ENCODE measurements at places on chromosomes 2 and 18.

GRCh38 chr2:48915884-48916283 is 160.4 kb upstream of the LHCGR start:
- no peak for DNase-seq

- DNase-seq, result no peak
Observed at GRCh38 chr18:78981394-78981831, 1.8 kb downstream of the SALL3 start.

- no peak for DNase-seq
Observed at GRCh38 chr18:48956356-48956755, 5.6 kb upstream of the SMAD7 start.

GRCh38 chr2:9053534-9053931 is 50.0 kb upstream of the MBOAT2 start:
- no peak for DNase-seq

- DNase-seq, result no peak
Observed at GRCh38 chr18:62838475-62839098, 123.2 kb downstream of the PHLPP1 start.

DNA sequence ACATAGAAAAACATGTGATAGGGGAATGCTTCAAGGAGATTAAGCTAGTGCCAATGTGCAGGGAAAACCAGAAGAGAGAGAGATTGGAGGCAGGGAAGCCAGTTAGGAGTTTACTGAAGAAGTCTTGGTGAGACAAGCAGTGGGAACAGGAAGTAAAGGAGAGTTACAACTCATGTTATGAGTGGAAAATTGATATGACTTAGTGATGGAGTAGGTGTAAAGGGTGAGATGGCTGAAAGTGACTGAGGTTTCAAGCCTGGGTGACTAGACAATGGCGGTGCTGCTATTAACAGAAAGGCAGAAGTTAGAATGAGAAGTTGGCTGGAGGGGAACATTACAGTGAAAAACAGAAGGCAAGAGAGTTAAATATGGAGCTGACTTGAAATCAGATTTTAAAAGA is 16.5 kb downstream of the DOK1 start:
- no peak for DNase-seq

Measured in effector memory CD8-positive, alpha-beta T cell (primary cell).